ENCODE measurements at places on chromosomes 7 and 10. TPM values are rescaled to one million over a fixed set of nuclear protein-coding genes. Genes with fewer than 3 reads are reported as not detected.

GRCh38 chr7:50418526-50419290 lies 31.4 kb downstream of the FIGNL1 start:
- no peak overlapping the region for H3K4me3 ChIP-seq
- no peaks in the 10 kb centered on the region for H3K27me3 ChIP-seq
- no peak overlapping the region for H3K27ac ChIP-seq
- DNase-seq = no peak
- H3K4me1 ChIP-seq = no peaks in the 10 kb centered on the region

DNA sequence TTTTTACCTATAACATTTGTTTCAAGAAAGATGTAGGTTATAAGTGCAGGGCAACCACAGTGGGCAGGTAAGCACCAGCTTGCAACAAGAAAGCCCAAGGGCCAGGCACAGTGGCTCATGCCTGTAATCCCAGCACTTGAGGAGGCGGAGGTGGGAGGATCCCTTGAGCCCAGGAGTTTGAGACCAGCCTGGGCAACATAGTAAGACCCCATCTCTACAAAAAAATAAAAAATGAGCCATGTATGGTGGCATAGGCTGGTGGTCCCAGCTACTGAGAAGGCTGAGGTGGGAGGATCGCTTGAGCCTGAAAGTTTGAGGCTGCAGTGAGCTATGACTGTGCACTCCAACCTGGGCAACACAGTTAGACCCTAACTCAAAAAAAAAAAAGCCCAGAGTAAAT lies 12.8 kb downstream of the BCL7B start:
- H3K36me3 ChIP-seq = peaks cover 45% of the 10 kb centered on the region
- H3K4me3 ChIP-seq = no peak overlapping the region
- no peaks in the 10 kb centered on the region for H3K27me3 ChIP-seq
- H3K27ac ChIP-seq = no peak overlapping the region
- DNase-seq = no peak
- no peaks in the 10 kb centered on the region for H3K4me1 ChIP-seq

DNA sequence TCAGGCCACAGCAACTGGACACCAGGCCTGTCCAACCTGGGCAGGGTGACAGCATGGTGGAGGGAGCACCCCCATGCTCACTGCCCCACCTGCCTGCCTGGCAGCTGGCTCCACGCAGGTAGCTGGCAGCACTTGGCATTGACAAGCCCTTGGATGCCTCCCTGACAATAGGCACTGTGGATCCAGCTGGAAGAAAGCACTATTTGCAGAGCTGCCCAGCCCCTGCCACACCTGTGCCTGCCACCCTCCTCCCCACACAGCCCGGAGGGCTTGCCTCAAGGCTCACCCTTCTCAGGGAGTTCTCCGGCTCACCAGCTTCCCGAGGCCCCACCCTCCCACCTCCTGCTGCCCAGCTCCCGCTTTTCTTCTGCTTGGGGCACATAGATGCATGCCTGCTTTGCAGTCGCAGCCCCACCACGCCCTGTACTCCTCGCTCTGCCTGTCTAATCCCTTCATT lies 160.1 kb downstream of the NEURL1 start:
- no peaks in the 10 kb centered on the region for H3K36me3 ChIP-seq
- peaks cover 73% of the 10 kb centered on the region for H3K4me1 ChIP-seq
- no peaks in the 10 kb centered on the region for H3K27me3 ChIP-seq
- no peak overlapping the region for H3K4me3 ChIP-seq
- peak overlapping the region; percentile 85 for H3K27ac ChIP-seq

DNA sequence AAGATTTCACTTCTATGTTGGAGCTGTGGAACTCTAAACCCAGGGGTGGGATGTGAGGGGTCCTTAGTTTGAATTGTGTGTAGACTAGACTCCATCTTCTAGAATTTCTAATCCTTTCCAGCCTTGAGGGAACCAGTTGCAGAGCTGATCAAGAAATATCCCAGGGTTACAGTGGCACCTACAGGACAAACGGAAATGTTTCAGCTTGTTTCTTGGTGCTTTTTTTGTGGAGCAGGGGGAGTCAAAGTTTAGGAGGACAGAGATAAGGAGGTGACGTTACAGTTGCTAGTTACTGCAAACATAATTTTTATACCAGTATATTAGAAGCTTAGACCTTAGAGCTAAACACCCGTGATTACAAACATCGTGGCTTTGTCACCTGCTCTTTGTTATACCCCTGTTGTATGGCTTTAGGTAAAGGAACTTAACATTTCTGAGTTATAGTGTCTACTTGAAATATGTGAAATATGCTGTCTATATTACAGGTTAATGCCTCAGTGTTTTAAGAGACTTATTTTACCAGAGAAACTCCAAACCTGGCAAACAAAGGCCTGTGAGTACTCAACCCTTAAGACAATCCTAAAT lies 84.5 kb upstream of the DYNC1I1 start:
- H3K27ac ChIP-seq = no peak overlapping the region
- DNase-seq = no peak
- no peak overlapping the region for H3K4me3 ChIP-seq
- no peaks in the 10 kb centered on the region for H3K4me1 ChIP-seq
- no peaks in the 10 kb centered on the region for H3K36me3 ChIP-seq
- H3K27me3 ChIP-seq = no peaks in the 10 kb centered on the region

Gene PRLHR
- total RNA-seq = not detected

DNA sequence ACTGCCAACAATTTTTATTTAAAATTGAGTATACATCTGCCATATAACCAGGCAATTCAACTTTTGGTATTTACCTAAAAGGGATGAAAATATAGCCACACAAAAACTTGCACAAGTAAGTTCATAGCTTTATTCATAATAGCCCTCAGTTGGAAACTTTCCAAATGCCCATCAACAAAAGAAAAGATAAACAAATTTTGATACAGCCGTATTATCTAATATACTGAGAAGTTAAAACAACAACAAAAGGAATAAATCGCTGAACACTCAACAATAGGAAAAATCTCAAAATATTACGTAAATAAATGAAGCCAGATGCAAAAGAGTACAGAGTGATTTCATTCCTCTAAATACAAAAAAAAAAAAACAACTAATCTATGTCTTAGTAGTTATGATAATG lies 399.2 kb upstream of the SEMA3D start:
- H3K36me3 ChIP-seq = no peaks in the 10 kb centered on the region
- H3K4me3 ChIP-seq = no peak overlapping the region

GRCh38 chr7:44381494-44382220 lies 56.3 kb upstream of the CAMK2B start:
- H3K4me1 ChIP-seq = no peaks in the 10 kb centered on the region
- no peak overlapping the region for H3K4me3 ChIP-seq
- H3K27me3 ChIP-seq = no peaks in the 10 kb centered on the region
- H3K27ac ChIP-seq = no peak overlapping the region
- DNase-seq = peak; percentile 18
- H3K36me3 ChIP-seq = no peaks in the 10 kb centered on the region

GRCh38 chr7:27111751-27112277 lies 9.3 kb upstream of the HOXA2 start:
- H3K4me3 ChIP-seq = no peak overlapping the region
- no peaks in the 10 kb centered on the region for H3K27me3 ChIP-seq
- no peak for DNase-seq
- no peaks in the 10 kb centered on the region for H3K4me1 ChIP-seq
- H3K27ac ChIP-seq = peak overlapping the region; percentile 25
- no peaks in the 10 kb centered on the region for H3K36me3 ChIP-seq

DNA sequence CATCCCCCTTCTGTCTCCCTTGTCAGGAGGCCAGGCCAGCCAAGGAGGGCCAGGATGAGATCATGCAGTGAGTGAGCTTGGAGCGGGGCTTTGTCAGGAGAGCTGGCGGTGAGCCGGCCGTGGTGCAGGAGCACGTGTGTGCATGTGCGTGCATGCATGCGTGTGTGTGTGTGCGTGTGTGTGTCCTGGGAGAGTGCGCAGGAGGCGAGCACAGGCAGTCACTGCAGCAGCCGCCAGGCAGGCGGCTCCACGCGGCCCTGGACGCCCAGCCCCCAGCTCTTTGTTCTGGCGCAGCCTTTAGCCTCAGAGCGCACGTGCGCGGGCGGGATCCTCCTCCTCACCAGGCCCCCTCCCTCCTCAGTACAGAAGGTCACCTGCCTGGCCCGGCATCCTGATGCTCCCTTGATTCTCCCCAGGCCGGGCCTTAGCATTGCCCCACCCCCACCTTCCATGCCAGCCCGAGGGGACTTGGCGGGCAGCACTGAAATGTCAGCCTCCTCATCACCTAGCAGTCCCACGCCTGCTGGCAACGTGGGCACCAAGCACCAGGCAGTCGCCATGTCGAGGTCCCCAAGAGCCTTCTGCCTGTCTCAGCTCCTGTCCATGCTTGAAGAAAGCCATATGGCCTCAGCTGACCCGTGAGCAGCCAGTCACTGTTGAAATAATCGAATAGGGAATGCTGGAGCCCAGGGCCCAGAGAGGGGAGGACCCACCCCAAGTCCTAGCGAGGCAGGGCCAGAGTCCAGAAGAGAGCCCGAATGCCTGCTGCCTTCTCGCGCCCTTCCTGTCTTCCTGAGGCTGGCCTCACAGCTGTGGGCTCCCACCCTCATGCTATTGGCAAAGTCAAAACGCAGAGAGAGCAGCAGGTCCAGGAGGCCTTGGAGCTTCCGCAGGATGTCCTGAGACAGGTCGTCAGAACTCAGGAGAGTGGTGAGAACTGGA lies 125.9 kb upstream of the PPIF start:
- H3K27me3 ChIP-seq = no peaks in the 10 kb centered on the region
- no peak overlapping the region for H3K4me3 ChIP-seq
- peaks cover 4% of the 10 kb centered on the region for H3K36me3 ChIP-seq

Data from right lobe of liver (tissue), 6 donors.